ENCODE measurements at places on chromosomes 6 and 20. TPM values are rescaled to one million over a fixed set of nuclear protein-coding genes. Genes with fewer than 3 reads are reported as not detected.

DNA sequence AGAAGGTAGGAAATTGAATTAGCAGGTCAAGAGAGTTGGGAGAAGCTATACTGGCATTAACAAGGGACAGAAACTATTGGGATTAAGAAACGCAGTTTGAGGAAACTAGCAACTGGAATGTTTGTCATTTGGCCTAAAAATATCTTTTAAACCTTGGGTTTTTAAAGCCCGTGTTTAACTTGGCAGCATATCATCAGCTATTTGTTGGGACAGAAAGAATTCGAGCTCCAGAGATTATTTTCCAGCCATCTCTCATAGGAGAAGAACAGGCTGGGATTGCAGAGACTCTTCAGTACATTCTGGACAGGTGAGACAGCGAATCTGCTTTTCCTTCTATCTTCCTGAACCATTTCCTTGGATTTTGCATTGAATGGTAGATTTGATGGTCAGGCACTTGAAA lies 17.8 kb downstream of the ACTR5 start:
- H3K36me3 ChIP-seq = peaks cover 43% of the 10 kb centered on the region
- H3K4me1 ChIP-seq = peaks cover 24% of the 10 kb centered on the region
- H3K27me3 ChIP-seq = no peaks in the 10 kb centered on the region
- H3K4me3 ChIP-seq = peak overlapping the region; percentile 7

Gene CD40
- total RNA-seq = 34.7 TPM

DNA sequence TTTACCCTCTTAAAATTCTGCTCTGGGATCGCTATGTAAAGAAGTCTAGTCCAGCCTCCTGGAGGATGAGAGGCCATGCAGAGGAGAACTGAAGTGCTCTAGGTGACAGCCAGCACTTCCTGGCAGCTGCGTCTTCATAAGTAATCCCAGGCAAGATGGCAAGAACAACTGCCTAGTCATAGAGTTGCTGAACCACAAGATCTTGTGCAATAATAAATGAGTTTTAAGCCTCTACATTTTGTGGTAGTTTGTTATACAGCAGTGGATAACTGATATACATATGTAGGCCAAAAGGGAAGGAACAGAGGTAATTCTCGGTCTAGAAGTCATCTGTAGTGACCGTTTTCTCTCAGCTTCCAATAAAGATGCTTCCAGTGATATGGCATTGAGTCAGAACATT lies 103.8 kb upstream of the FLRT3 start:
- DNase-seq = no peak
- H3K27me3 ChIP-seq = no peaks in the 10 kb centered on the region
- H3K36me3 ChIP-seq = no peaks in the 10 kb centered on the region
- no peak overlapping the region for H3K4me3 ChIP-seq
- H3K27ac ChIP-seq = no peak overlapping the region

- no peak overlapping the region for H3K27ac ChIP-seq
- no peaks in the 10 kb centered on the region for H3K27me3 ChIP-seq
- H3K36me3 ChIP-seq = no peaks in the 10 kb centered on the region
- H3K4me3 ChIP-seq = no peak overlapping the region
- no peak for DNase-seq
Measured at GRCh38 chr20:46802722-46803121, 91.9 kb upstream of the EYA2 start.

Gene SIM1
- not detected for total RNA-seq

DNA sequence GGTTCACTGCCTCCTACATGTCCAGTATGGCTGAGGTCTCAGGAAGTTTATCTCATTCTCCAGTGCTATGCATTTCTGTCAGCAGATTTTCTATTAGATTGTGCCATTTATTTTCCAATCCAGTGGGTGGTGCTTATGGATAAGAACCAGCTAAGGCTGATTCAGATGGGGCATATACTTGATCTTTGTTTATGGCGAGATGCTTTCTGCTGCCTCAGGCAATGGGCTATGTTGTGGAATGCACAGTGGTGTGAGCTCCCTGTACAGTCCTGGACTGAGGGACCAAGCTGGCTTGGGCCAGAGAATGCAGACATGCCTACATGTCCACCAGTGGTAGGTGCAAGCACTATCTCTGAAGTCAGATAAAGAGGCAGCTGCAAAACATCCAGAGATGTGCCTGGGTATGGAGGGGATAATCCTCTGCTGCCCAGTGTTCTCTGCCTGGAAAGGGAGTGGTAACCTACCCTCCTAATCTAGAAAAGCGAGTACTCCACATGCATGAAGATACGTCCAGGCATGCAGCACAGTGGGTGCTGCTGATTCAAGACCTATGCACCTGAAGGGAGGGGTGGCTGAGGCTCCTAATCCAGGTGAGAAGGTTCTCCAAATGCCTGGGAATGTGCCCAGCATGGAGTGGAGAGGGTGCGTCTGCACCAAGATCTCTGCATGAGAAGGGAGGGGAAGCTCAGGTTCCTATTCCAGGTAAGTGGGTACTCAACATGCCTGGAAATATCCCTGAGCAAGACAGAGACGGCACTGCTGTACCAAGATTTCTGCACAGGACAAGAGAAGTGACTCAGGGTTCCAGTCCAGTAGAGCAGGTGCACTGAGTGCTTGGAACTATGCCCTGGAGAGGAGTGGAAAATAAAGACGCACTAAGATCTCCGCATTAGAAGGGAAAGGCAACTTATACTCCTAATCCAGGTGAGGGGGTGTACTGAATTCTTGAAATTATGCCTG lies 9.4 kb downstream of the CST4 start:
- no peak overlapping the region for H3K27ac ChIP-seq
- no peak for DNase-seq
- H3K27me3 ChIP-seq = no peaks in the 10 kb centered on the region
- no peaks in the 10 kb centered on the region for H3K4me1 ChIP-seq
- no peaks in the 10 kb centered on the region for H3K36me3 ChIP-seq

DNA sequence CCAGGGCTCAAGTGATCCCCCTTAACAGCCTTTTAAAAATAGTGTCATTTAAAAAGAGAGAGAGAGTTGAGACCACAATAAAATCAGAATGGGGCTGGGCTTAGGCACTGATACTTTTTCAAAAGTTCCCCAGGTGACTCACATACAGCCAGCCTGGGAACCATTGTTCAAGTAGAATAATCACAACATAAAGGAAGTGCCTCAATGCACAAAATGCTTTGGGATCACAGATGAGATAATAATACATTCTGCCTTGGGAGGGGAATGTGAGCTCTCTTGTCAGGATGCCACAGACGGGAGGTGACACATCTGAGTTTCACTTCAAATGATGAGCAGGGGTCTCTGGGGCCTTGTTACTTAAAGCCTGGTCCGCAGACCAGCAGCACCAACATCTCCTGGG lies 34.0 kb upstream of the GABRR1 start:
- H3K27me3 ChIP-seq = no peaks in the 10 kb centered on the region
- H3K4me3 ChIP-seq = no peak overlapping the region
- DNase-seq = no peak
- no peaks in the 10 kb centered on the region for H3K36me3 ChIP-seq

- H3K27me3 ChIP-seq = no peaks in the 10 kb centered on the region
- peak; percentile 91 for DNase-seq
- peak overlapping the region; percentile 74 for H3K4me3 ChIP-seq
- peaks cover 6% of the 10 kb centered on the region for H3K4me1 ChIP-seq
- H3K27ac ChIP-seq = peak overlapping the region; percentile 93
Measured at GRCh38 chr6:136791296-136792094, 782 bp downstream of the MAP3K5 start.

- no peaks in the 10 kb centered on the region for H3K27me3 ChIP-seq
- no peak for DNase-seq
- H3K36me3 ChIP-seq = no peaks in the 10 kb centered on the region
Measured at GRCh38 chr20:19620446-19620845, 137.6 kb upstream of the RIN2 start.

Measured in ascending aorta (tissue), 2 donors.